B cell (primary cell): ENCODE measurements at places on chromosomes 5 and 9. TPM values are rescaled to one million over a fixed set of nuclear protein-coding genes. Genes with fewer than 3 reads are reported as not detected.

AFAP1L1 gene
- not detected in 2 replicates for polyA plus RNA-seq

TAF11L10 gene
- not detected in 2 replicates for polyA plus RNA-seq

SPINK5 gene
- polyA plus RNA-seq = not detected in 2 replicates

GRCh38 chr9:92589923-92590322, 54.1 kb upstream of the ECM2 start:
- no peak overlapping the region for H3K27ac ChIP-seq
- H3K4me3 ChIP-seq = no peak overlapping the region
- H3K4me1 ChIP-seq = no peaks in the 10 kb centered on the region
- H3K27me3 ChIP-seq = no peaks in the 10 kb centered on the region
- no peak for DNase-seq

DNA sequence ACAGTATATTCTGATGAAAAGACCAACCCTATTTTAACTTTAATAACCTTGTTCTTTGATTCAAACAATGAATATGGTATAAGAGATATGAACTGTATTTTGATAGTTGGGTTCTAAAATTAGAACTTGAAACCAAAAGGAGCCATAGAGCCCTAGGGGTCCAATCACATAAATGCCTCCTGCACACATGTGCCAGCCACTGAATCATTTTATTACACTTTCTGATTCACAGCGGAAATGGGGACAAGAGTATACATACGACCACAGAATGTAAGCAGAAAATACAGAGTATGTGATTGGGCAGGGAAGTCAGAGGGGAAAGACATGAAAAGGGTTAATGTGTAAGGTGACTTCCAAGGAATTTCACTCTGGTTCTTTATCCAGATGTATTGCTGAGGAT, 1000.2 kb downstream of the NR2F1-AS1 start:
- no peak overlapping the region for H3K4me3 ChIP-seq
- no peaks in the 10 kb centered on the region for H3K4me1 ChIP-seq
- H3K27ac ChIP-seq = no peak overlapping the region
- no peak for DNase-seq
- no peaks in the 10 kb centered on the region for H3K36me3 ChIP-seq

GRCh38 chr5:136028090-136028489, 698 bp upstream of the TGFBI start:
- H3K4me3 ChIP-seq = no peak overlapping the region
- no peak for DNase-seq
- no peaks in the 10 kb centered on the region for H3K4me1 ChIP-seq
- no peak overlapping the region for H3K27ac ChIP-seq
- H3K36me3 ChIP-seq = no peaks in the 10 kb centered on the region

- H3K27me3 ChIP-seq = no peaks in the 10 kb centered on the region
- no peak overlapping the region for H3K4me3 ChIP-seq
- H3K36me3 ChIP-seq = peaks cover 3% of the 10 kb centered on the region
- no peak for DNase-seq
Observed at GRCh38 chr9:92725766-92726165, 38.9 kb downstream of the BICD2 start.
